ENCODE measurements at places on chromosomes 7 and 10. TPM values are rescaled to one million over a fixed set of nuclear protein-coding genes. Genes with fewer than 3 reads are reported as not detected.

Gene CPN1
- 0.61 TPM for total RNA-seq

Gene JCAD
- total RNA-seq, result 44.5 TPM

Gene PPP1R9A
- total RNA-seq, result 30.1 TPM

Gene CTAGE6
- not detected for total RNA-seq

- DNase-seq, result no peak
Observed at GRCh38 chr7:157769526-157770215, 432.9 kb downstream of the DNAJB6 start.

GRCh38 chr10:128069351-128070051, 56.7 kb downstream of the MKI67 start:
- DNase-seq, result peak; percentile 89

DNA sequence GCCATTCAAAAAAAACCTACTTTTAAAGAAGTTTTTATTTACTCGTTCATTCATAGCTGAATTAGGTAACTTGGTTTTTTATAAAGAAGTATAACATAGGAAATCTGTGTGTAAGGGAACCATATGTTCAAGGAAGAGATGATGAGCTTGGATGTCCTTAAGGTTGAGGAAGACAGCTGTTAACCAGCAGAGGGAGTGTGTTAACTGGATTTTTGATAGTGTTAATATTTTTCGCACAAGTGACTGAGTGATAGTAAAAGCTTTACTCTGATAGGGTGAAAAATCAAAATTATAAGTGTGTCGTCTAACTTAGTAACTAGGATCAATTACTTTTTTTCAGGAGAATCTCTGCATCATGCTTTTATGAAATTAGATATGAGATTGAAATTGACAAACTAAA, 134.7 kb downstream of the ARL5B start:
- no peak for DNase-seq
